T-helper 1 cell treated with Interleukin-12 subunit alpha and Interleukin-12 subunit beta and Interleukin-4 antibody, amounts not matched to agents 30 ng/mL and 1 ng/mL, for 36 hours (primary cell): ENCODE measurements at places on chromosomes 7 and 10. TPM values are rescaled to one million over a fixed set of nuclear protein-coding genes. Genes with fewer than 3 reads are reported as not detected.

Gene CREB5
- not detected in 2 replicates for total RNA-seq

Gene TMEM196
- total RNA-seq = not detected in 2 replicates

Gene ADRB1
- 0.12 TPM in 1 of 2 replicates, not detected in the other for total RNA-seq

Gene SEMA4G
- 0.85 and 0.88 TPM in 2 replicates for total RNA-seq

Gene KCNMA1
- total RNA-seq = 0.17 and 0.20 TPM in 2 replicates

Gene TSPAN14
- total RNA-seq = 178 and 181 TPM in 2 replicates

Gene GRID2IP
- 0.10 TPM in 2 replicates for total RNA-seq

Gene SPDYE5
- total RNA-seq = not detected in 2 replicates

Gene DENND2A
- not detected in 2 replicates for total RNA-seq

Gene SEMA3E
- total RNA-seq = not detected in 2 replicates

Gene RADIL
- 0.15 TPM in 1 of 2 replicates, not detected in the other for total RNA-seq

Gene ACTL6B
- not detected in 2 replicates for total RNA-seq

Gene SPOCK2
- total RNA-seq = 341 and 344 TPM in 2 replicates

Gene AEBP1
- total RNA-seq = 6.1 and 9.0 TPM in 2 replicates

Gene SH3PXD2A
- 19.0 and 19.3 TPM in 2 replicates for total RNA-seq
